Kidney tubule cell (primary cell): ENCODE measurements at places on chromosomes 5 and 9.

DNA sequence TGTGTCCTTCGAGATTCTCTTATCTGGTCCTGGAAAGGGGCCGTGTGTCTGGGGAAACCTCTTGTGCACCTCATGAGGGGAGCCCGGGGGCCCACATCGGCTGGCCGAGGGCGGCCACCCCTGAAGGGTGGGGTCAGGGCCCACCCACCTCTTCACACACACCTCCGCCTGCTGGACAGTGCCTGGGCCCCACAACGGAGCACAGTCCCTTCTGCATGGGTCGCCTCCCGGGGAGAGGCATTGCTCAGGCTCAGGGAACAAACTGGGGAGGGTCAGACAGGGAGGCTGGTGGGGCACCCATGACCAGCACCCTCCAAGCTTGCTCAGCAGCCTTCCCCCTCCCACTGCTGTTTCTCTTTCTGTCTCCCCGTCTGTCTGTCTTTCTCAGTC is 1.3 kb upstream of the LRRC14B start:
- no peak for DNase-seq

GRCh38 chr5:53542926-53543325 is 17.5 kb upstream of the NDUFS4 start:
- DNase-seq, result no peak

GRCh38 chr5:132987531-132988408 is 24.3 kb upstream of the AFF4 start:
- no peak for DNase-seq

GRCh38 chr5:107670932-107671741 is at the start of gene EFNA5:
TSS of gene EFNA5 (minus strand) at chr5:107670937.
- peak; percentile 47 for DNase-seq

GRCh38 chr9:33687779-33688178 is 107.6 kb upstream of the PRSS3 start:
- DNase-seq, result peak; percentile 21

GRCh38 chr9:99303177-99303576 is 81.1 kb downstream of the SEC61B start:
- no peak for DNase-seq

DNA sequence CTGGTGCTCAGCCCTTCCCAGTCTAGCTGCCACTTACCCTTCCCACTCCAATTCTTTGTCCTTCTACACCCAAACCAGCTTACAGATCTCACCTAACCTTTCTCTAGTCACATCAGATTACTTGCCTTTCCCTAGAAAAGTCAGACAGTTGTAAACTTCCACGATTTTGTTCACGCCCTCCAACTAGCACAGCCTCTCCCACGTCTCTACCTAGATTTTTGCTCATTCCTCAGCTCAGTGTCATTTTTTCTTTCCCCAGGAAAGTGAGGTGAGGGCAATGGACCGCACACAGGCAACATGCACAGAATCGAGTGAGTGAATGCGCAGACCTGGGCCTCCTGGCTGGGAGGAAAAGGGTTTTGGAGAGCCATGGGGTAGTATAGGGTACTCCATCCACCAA is 20.9 kb upstream of the PRUNE2 start:
- DNase-seq, result peak; percentile 35

DNA sequence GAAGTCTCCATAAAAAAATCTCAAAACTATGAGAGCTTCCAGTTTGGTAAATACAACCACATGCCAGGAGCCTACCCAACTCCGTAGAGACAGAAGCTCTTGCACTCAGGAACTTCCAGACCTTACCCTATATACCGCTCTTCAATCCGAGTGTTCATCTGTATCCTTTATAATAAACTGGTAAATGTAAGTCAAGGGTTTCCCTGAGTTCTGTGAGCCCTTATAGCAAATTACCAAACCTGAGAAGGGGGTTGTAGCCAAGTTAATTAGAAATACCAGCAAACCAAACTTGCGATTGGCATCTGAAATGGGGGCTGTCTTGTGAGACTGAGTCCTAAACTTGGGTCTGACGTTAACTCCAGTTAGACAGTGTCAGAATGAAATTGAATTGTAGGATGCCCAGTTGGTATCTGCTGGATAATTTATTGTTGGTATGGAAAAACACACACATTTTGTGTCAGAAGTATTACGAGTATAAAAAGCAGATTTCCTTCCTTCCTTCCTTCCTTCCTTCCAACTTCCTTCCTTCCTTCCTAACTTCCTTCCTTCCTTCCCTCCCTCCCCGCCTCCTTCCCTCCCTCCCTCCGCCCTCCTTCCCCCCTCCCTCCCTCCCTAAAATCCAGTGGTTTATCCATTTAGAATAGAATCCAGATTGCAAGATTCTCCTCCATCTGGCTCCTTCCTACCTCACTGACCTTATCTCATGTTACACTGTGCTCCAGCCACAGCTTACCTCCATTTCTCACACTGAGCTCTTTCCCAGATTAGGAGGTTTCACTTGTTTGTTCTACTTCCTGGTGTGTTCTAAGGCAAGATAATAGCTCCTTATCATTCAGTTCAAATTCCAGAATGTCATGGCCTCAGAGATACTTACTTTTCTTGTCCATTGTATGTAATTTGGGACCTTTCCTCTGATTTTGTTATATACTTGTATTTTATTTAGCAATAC is 196.7 kb downstream of the WDR70 start:
- DNase-seq, result no peak

- DNase-seq, result no peak
Observed at GRCh38 chr5:127926974-127927373, 156.6 kb upstream of the SLC12A2 start.

- peak; percentile 42 for DNase-seq
Observed at GRCh38 chr5:138752341-138752950, 779 bp upstream of the CTNNA1 start.

GRCh38 chr5:38734353-38734752 is 111.5 kb upstream of the OSMR start:
- DNase-seq, result no peak

DNA sequence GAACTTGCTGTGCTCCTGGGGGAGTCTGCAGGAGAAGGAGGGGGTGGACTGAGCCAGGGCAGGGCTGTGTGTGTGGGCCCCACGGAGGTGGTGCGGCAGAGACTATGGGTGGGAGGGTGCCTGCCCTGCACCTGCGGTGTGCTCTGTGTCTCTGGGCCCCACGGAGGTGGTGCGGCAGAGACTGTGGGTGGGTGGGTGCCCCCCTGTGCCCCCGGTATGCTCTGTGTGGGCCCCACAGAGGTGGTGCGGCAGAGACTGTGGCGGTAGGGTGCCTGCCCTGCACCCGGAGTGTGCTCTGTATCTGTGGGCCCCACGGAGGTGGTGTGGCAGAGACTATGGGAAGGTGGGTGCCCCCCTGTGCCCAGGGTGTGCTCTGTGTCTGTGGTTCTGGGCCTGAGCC is 103.7 kb downstream of the EHMT1 start:
- no peak for DNase-seq

DNA sequence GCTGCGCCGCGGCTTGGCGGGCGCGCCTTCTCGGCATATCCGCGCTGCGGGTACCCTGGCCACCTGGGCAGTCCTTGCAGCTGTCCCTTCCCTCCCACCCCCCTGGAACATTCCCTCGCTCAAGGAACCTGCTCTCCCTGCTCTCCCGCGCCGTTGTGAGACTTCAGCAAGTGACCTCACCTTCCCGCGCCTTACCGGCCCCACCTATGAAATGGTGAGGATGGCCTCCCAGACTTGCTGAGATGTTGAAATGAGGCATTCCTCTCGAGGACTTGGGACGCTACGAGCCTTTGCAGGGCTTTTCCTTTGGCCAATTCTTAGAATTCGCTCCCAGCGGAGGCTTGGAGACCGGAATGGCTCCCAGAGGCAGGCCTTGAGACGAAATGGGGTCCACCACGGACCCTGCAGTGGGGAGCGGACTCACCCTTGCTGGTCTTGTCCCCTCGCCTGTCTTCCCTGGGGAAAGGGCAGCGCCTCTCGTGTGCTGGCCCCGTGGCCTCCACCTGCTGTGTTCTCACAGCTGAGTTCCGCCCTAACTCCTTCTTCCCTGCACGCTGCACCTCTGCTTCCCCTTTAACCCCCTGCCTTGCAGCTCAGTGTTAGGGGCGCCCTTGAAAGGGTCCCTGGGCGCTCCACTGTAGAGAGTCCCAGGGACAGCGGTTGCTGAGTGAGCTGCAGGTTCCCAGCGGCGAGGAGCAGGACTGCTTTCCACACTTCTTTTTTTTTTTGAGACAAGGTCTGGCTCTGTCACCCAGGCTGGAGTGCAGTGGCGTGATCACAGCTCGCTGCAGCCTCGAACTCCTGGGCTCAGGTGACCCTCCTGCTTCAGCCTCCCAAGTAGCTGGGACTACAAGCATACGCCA is 907 bp downstream of the HMCN2 start:
- no peak for DNase-seq

- DNase-seq, result peak; percentile 54
Observed at GRCh38 chr5:100623719-100624118, 88.5 kb downstream of the FAM174A start.

DNA sequence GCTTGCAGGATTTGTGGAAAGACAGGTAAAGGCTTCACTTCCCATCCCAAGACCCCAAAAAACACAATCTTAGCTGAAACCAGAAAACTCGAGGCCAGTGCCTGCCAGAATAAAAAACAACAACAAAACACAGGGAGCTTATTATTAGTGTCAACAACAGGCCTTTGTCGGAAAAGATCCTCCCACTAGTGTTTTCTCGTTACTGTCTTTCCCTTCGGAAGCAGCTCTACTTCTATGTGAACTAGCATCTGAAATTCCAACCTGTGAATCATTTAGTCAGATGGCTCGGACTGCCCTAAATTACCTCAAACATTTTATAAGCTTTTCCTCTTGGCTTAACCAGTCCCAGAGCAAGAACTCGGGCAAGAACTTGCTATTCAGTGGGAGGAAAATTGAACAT is 122.2 kb upstream of the GNA14 start:
- no peak for DNase-seq

- DNase-seq, result no peak
Observed at GRCh38 chr9:78813602-78814180, 516.8 kb downstream of the PSAT1 start.

GRCh38 chr9:79562749-79563386 is 8.9 kb upstream of the TLE4 start:
- DNase-seq, result no peak

DNA sequence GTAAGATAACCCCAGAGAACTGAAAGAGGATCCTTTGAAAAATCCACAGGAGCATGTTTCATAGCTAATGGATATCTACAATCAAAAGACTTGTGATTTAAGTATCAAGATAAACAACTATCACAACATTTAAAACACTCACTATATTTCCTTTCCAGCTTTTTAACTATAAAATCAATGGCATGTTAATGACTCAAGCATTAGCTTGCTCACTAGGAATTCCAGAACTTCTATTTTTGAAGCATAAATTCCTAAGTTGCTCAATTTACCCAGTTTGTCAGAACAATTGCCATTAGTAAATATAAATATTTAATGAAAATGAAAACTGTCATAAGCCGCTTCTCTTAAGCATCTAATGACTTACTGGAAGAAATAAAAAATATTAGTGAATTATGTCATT is 355.3 kb downstream of the PRELID2 start:
- peak; percentile 42 for DNase-seq
